ENCODE measurements at places on chromosomes 5 and 9. TPM values are rescaled to one million over a fixed set of nuclear protein-coding genes. Genes with fewer than 3 reads are reported as not detected.

DNA sequence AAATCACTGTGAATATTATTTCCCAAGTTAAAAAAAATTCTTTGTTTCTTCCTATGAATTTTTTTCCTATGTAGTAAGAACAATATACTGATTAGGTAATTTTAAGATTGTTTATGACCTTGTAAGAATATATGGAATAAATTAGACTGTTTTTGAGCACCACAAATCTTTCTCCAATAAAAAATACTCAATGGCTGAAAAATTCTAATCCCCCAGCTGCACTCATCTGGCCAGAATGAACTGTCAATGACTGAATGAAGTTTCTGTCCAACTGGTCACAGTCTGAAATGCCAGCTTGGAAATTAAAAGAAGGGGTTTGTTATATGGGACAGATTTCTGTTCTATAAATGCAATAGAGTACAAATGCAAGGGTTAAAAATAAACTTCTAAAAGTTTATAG lies 569.5 kb upstream of the SEMA6A start:
- no peaks in the 10 kb centered on the region for H3K4me1 ChIP-seq
- no peaks in the 10 kb centered on the region for H3K36me3 ChIP-seq

The EIF4EBP3 gene
- total RNA-seq, result 20.0 TPM

- no peaks in the 10 kb centered on the region for H3K36me3 ChIP-seq
- no peak overlapping the region for H3K27ac ChIP-seq
- H3K4me3 ChIP-seq, result no peak overlapping the region
- no peaks in the 10 kb centered on the region for H3K27me3 ChIP-seq
- peaks cover 4% of the 10 kb centered on the region for H3K4me1 ChIP-seq
- no peak for DNase-seq
Observed at GRCh38 chr5:160432196-160432595, 10.5 kb downstream of the PTTG1 start.

DNA sequence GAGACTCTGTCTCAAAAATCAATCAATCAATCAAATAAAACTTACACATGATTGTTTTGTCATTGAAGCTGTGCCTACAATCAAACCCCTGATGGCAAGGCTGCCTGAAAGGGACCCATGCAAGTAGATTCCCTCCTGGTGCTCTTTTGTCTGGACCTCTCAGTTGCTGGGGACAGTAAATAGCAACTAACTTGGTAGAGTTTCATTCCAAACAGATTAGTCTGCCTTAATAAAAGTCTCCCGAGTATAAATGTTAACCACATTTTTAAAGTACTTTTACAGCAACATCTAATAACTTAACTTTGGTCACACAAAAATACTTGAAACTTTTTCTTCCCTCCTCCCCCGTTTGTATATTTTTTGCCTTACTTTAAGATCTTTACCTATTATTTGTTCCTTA lies 105.5 kb downstream of the FEM1C start:
- no peak overlapping the region for H3K27ac ChIP-seq
- DNase-seq, result no peak
- no peaks in the 10 kb centered on the region for H3K27me3 ChIP-seq
- no peak overlapping the region for H3K4me3 ChIP-seq
- peaks cover 7% of the 10 kb centered on the region for H3K4me1 ChIP-seq

DNA sequence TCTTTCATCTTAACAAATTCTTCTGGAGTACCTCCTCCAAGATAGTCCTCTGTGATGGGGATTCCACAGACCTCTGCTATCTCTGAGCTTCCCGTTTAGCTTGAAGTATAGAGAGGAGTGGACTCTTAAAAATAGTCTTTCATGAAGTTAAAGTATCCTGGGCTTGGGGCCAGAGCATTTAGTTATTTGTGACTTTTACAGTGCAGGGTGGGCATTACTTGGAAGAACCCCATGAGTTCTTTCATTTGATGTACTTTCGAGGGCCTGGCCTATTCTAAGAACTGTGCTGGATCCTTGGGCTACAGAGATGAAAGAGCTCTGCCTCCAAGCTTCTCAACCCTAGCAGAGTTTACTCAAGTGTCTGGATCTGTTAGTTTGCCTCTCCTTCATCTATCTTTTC lies 131.5 kb downstream of the ZSWIM6 start:
- H3K4me3 ChIP-seq, result no peak overlapping the region
- H3K27ac ChIP-seq, result no peak overlapping the region
- H3K36me3 ChIP-seq, result no peaks in the 10 kb centered on the region
- H3K4me1 ChIP-seq, result peaks cover 12% of the 10 kb centered on the region
- DNase-seq, result no peak

DNA sequence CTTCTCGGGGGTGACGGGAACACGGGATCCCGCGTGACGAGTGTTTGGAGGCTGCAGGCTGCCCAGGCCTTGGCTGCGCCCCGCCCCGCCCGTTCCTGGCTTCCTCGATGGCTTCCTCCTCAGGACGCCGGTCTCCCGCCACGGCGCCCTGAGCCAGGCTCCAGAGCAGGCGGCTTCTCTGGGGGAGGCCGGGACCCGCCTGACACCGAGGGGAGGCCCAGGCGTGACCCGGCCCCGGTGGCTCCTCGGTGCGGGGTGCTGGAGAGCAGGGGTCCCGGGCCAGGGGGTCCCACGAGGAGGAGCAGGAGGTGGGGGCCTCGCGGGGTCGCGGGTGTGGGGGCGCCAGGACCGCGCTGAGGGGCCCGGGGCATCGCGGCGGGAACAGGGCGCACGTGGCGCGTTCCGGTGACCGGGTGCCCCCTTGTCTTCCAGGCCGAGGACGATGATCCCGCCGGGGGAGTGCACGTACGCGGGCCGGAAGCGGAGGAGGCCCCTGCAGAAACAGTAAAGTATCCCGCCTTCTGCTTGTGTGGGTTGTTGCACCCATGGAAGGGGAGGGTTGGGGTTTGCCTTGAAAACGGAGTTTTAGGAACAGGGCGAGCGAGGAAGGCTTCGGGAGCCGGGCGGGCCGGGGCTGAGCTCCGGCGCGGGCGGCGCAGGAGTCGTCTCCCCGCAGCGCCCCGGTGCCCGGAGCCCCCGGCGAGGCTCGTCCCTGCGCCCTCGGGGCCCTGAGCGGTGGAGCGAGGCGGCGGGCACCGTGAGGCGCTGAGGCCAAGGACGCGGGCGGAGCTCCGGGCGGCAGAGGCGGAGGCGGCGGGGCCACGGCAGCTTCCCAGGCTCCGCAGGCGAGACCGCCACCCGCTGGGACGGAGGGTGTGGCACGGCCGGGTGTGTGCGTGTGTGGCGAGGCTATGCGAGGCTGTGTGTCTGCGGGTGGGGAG lies 22.2 kb downstream of the AHRR start:
- peak overlapping the region; percentile 53 for H3K4me3 ChIP-seq
- DNase-seq, result no peak
- no peak overlapping the region for H3K27ac ChIP-seq
- H3K36me3 ChIP-seq, result no peaks in the 10 kb centered on the region
- peaks cover 14% of the 10 kb centered on the region for H3K27me3 ChIP-seq
- peaks cover 8% of the 10 kb centered on the region for H3K4me1 ChIP-seq

The WASHC1 gene
- 15.9 TPM for total RNA-seq

DNA sequence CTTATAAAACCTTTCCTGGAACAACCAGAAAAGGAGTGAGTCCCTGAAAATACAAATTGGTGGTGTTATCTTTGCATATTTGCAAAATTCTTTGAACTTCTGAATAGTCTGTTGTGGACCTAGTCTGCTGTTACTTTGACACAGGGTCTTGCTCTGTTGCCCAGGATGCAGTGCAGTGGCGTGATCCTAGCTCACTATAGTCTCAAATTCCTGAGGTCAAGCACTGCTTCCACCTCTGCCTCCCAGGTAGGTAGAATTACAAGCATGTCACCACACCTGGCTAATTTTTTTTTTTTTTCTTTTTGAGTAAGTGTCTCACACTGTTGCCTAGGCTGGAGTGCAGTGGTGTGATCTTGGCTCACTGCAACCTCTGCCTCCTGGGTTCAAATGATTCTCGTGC lies 43.7 kb upstream of the SPRY4 start:
- DNase-seq, result no peak
- no peak overlapping the region for H3K27ac ChIP-seq
- H3K4me3 ChIP-seq, result no peak overlapping the region
- no peaks in the 10 kb centered on the region for H3K27me3 ChIP-seq
- H3K36me3 ChIP-seq, result no peaks in the 10 kb centered on the region

The IL3 gene
- not detected for total RNA-seq

DNA sequence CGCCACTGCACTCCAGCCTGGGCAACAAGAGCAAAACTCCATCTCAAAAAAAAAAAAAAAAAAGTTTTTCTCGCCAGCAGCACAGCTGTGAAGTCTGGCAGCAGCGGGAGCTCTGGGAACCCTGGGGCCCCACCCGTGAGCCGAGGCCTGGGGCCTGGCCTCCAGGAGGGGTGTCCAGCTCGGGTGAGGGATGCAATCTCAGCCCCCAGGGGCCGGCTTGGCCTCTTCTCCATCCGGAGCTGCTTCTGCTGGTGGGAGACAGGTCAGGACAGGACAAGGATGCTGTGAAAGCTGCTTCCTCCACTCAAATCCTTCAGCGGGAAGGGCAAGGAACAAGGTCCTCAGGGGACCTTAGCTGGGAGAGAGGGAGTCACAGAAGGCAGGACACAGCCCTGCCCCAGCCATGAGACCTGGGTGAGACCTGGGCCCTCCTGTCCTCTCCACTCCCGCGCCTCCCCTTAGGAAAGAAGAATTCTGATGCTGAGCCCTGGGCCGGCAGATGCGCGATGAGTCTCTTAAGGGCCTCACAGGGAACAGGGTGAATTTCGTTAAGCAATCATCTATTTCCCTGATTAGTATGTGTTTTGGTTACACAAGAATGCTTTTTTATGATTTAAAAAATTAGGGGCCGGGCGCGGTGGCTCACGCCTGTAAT lies 30.6 kb downstream of the PLPP7 start:
- DNase-seq, result peak; percentile 84
- no peaks in the 10 kb centered on the region for H3K36me3 ChIP-seq
- H3K27me3 ChIP-seq, result peaks cover 8% of the 10 kb centered on the region
- H3K4me3 ChIP-seq, result no peak overlapping the region

DNA sequence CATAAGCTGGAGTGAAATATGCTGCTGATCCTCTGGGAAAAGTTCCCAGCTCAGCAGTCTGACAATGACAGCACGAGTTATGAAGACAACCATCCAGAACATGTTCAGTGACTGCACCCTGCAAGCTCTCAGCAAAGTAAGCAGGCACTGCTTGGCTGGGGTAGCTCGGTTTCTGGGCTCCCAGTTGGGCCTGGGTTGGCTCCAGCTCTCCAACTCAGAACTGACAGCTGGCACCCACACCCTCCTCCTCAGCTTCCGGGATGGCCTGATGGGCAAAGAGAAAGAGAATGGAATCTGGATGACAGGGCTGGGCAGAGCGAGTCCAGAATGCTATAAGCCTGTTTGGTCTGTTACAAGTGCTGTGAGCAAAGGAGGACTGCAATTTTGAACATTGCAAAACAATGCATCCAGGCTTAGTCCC lies 185.0 kb downstream of the CSNK1G3 start:
- no peak overlapping the region for H3K4me3 ChIP-seq
- DNase-seq, result peak; percentile 71
- peak overlapping the region; percentile 50 for H3K27ac ChIP-seq
- H3K4me1 ChIP-seq, result peaks cover 29% of the 10 kb centered on the region

DNA sequence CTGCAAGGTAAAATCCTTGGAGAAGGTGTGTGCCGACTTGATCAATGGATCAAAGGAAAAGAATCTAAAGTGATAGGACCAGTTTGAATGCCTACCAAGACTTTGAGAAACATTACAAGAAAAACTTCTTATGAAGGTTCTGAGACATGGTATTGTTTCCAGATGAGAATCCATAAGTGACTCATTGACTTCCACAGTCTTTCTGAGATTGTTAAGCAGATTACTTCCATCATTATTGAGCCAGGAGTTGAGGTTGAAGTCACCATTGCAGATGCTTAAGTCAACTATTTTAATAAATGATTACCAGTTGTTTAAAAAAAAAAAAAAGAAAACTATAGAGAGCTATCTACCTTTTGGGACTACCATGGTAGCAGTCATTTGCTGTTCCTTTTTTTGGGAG lies 7.0 kb downstream of the LNPEP start:
- no peaks in the 10 kb centered on the region for H3K27me3 ChIP-seq
- no peaks in the 10 kb centered on the region for H3K36me3 ChIP-seq
- H3K4me3 ChIP-seq, result no peak overlapping the region
- H3K27ac ChIP-seq, result no peak overlapping the region

DNA sequence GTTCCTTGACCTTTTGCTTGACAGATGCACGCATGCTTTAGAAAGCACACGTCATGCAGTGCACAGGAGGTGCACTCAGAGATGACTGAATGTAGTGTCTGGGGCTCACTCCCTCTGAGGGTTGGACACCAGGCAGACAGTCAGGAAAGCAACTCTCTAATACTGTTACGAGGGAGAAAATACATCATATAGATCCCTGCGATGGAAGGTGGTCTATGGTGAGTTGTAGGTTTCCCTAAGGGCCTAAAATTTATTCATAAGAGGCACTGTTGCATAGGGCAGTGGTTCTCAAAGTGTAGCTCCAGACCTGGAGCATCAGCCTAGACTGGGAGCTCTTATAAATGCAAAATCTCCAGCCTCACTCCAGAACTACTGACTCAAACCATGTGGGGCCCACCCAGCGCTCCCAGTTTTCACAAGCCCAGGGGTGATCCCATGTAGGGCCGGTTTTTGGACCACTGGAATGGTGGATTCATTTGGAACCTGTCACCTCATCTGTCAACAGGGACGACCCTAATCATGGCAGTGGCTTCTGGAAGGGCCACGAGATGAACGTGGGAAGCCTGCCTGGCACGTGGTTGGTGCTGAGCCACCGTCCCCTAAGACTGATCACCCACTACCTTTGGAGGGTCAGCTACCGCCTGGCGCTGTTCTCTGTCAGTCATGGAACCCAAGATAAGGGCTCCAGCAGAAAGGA lies 16.8 kb upstream of the PHF19 start:
- DNase-seq, result no peak
- peaks cover 25% of the 10 kb centered on the region for H3K4me1 ChIP-seq
- H3K27ac ChIP-seq, result peak overlapping the region; percentile 71
- H3K27me3 ChIP-seq, result no peaks in the 10 kb centered on the region

DNA sequence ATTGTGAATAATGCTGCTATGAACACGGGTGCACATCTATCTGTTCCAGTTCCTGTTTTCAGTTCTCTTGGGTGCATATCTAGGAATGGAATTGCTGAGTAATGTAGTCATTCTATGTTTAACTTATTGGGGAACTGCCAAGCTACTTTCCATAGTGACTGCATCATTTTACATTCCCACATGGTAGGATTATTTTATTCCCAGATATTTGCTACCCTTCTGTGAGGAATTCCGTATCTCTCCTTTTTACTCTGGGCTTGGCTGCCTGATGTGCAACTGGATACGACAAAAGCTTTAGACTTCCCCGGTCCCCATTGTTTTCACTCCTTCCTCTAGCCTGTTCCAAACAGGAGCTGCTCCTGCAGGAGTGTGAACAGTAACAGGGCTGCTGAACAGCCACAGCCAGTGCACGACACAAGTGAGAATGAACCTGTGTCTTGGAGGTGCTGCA lies 7.2 kb downstream of the TAS2R1 start:
- no peak for DNase-seq
- H3K36me3 ChIP-seq, result no peaks in the 10 kb centered on the region
- H3K4me3 ChIP-seq, result no peak overlapping the region
- no peaks in the 10 kb centered on the region for H3K4me1 ChIP-seq
- no peak overlapping the region for H3K27ac ChIP-seq

The GABBR2 gene
- 1.7 TPM for total RNA-seq

DNA sequence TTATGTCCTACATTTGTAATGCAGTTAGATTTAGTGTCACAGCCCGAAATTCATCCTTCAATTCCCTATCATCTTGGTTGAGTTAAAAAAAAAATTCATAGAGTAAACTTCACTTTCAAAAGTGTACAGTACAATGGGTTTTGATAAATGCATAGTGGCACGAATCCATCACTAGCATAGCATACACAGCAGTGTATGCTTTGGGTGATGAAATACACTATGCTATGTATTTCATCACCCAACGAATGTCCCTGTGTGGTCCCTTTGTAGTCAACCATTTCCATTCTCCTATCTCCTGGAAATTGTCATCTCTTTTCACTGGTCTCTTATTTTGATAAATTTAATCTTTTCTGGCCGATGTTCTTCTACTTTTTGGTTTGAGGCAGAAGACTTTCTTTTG lies 129.4 kb upstream of the BASP1 start:
- no peaks in the 10 kb centered on the region for H3K27me3 ChIP-seq
- DNase-seq, result no peak
- H3K27ac ChIP-seq, result no peak overlapping the region
- H3K36me3 ChIP-seq, result no peaks in the 10 kb centered on the region

Measured in suprapubic skin (tissue), 4 donors.